ENCODE measurements at places on chromosomes 16 and 17.

DNA sequence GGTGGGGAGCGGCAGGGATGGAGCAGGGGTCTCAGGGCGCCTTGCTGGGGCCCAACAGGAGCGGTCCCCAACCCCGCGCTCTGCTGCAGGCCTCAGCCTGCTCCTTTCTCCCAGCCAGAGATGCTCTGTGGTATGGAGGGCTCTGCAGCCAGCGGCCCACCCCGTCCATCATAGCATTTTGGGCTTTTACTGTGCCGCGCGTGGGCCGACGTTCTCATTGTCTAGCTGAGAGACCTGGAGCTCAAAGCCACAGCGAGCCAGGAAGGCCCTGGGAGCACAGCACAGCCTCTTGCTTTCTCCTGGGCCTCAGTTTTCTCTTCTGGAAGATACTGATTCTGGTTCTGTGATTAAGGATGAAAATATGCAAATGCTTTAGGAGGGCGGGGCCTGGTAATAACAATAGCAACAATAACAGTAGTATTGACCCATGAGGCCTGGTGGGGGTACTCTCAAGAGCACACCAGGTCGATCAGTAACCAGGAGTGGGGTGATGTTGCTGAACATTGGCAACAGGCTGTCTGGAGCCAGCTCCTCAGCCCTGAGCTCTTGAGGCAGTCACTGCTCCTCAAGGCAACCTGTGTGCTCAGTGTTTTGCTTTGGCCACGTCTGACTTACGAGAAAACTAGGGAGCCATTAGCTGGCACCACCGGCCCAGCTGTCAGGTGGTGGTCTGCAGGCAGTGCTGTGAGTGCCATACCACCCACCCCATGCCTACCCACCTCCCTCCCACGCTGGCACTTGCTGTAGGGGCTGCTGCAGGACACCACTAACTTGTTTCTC, 1.1 kb upstream of the RASD1 start:
- DNase-seq, result no peak

GRCh38 chr17:64255764-64256163, 7.3 kb downstream of the TEX2 start:
- no peak for DNase-seq

- DNase-seq, result no peak
Measured at GRCh38 chr17:57422574-57423164, 166.3 kb downstream of the MSI2 start.

- no peak for DNase-seq
Measured at GRCh38 chr17:36705874-36706731, 104.7 kb downstream of the MRM1 start.
